ENCODE measurements at places on chromosomes 3 and 15.
A peak's percentile ranks its signal among the peaks of the same experiment; 100 is the strongest.

GRCh38 chr15:95401587-95401986 lies 928.9 kb upstream of the NR2F2 start:
- no peak for DNase-seq

GRCh38 chr3:103136621-103137020 lies 701.8 kb downstream of the ZPLD1 start:
- no peak for DNase-seq

DNA sequence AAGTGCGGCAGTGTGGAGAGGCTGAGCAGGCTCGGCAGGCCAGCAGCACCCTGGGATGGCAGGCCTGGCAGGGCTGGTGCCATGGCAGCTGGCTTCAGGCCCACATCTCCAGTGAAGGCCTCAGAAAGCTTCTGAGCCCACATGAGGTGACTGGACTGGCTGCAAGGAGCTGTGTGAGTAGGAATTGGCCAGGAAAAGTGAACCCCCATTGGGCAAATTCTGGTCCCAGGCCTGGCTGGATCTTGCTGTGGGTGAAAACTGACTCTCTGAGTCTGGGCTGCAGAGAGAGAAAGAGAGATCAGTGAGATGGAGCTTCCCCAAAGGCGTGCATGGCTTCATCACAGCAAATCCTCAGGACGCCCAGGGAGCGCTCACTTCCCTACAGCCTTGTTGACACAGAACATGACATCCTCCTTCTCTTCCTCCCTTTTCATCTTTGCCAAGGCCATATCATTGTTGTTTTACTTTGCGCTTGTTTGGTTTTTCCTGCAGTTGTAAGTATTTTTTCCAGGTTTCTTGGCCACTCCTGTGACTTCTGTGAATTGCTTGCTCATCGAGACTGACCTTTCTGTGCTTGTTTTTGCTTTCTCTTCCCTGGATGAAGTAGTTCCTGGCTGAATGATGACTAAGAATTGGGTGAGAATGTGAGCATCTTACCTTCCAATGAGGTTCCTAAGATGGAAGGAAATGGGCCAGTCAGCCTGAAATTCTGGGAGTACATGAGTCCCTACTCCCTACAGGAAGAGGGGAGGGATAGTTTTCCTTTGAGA lies 299.1 kb downstream of the TLE3 start:
- DNase-seq: no peak

- DNase-seq: no peak
Observed at GRCh38 chr3:188707381-188708288, 464.1 kb upstream of the TPRG1 start.

- DNase-seq: no peak
Observed at GRCh38 chr3:155519078-155519477, 225.6 kb upstream of the STRIT1 start.

GRCh38 chr3:155512867-155513261 lies 219.4 kb upstream of the STRIT1 start:
- no peak for DNase-seq

- no peak for DNase-seq
Observed at GRCh38 chr3:127320529-127321121, 32.8 kb upstream of the PRR20G start.

DNA sequence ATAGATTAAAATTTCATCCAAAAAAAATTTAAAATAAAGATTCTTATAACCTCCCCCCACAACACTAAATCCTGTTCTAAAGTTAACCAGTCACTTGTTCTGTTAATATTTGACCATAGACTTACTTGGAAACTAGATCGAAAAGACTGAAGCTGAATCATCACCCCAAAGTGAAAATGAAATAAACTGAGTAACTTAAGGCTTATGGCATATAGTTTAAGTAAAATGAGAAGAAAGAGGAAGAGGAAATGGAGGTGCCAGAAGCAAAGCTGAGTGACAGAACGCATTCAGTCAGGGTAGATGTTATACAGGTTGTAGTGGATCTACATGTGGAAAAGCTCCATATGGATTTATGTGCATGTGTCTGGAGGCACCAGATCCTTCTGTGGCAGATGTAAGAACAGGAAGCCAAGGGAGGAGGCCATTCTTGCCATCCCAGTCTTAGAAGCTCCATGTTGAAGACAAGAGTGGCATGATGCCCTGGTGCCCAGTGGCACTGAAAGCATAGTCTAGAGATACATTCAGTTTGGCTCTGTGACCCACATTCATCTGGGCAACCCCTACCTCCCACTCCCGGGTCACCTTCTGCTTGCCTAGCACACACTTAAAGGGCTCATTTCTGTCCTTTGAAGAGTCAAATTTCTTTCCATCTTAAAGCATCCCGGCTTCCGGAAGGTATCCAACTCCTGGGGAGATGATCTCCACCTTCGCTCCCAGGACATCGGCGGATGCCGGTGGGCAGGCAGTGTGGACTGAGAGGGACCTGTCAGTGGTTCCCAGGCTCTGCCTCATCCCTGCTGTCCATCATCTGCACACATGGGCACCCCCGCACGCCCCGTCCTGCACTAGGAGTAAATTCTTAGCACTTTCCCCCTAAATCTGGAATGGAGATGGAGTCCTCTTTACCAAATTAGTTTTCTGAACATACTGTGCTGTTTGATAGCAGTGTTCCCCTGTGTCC lies 90.8 kb downstream of the NEO1 start:
- no peak for DNase-seq

DNA sequence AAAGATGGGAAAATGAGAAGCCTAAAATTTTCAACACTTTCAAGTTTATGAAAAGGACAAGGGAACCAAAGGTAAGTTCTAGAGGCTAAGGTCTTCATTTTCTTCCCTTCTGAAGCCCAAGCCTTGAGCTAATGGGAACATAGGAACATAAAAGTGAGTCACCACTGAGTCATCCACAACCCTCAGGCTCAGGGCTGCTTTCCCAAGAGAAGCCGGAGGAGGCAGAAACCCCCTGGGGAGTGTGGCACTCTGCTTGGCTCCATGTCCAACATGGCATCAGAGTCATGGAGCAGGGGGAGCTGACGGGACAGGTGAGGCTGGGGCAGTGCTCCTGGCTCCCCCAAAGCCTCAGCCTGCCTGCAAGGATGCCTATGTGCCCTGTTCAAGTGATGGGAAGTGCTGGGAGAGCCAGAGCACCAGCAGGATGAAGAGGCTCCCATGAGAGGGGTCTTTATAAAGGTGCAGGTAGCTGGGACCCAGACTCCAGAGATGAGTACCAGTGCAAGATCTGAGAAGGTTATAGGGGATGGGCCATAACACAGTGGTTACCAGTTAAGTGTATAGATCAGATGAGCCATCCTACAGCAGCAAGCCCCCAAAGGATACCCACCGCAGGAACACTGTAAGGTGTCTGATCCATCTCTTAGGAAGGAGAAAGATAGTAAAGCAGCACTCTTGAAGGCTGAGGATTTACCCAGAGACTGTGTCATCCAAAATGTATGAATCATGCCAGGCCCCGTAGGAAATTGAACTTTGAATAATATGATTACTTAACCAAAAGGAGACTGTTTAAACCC lies 31.8 kb upstream of the RYR3 start:
- DNase-seq: no peak

DNA sequence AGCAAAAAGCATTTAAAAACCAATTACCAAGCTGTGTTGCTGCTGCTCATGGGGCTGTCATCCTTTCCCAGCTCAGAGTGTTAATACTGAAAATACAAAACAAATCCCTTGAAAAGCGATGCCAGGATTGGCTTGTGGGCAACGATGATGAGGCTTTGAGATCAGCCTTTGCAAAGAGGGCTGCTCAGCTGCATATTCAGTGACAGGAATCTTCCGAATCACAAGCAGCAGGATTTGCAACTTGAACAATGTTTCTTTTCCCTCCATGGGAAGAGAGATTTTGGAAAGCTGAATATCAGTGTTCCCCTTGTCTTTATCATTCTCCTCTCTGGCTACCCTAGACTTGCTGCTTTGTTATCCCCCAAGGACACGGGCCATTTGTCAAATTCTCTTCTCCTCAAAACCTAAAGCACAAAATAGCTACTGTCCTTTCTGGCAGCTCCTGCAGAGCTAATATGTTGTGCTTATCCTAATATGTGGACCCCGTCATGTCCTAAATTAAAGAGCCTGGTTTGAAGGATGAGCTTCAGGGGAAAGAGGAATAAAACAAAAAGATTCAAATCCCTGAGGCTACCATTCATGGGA lies 375.8 kb downstream of the GAP43 start:
- DNase-seq: no peak

GRCh38 chr15:64515196-64515595 lies 54.8 kb downstream of the ZNF609 start:
- DNase-seq: no peak

DNA sequence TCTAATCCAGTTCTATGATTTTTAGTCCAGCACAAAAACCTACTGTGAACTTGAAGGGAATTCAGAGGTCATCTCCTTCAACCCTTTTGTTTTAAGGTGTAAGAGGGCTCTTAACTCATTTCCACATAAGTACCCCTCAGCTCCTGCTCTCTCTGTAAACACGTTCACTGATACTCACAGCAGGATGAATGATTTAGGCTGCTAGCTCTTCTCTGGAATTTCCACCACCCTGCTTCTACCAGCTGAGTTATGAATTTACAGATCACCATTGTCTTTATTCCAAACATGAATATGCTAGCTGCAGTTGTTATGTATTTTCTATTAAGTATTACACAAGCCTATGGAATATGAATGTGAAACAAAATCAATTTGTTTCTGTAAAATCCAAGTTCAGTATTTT lies 101.3 kb upstream of the NANOGP8 start:
- DNase-seq: no peak

GRCh38 chr15:51623386-51623938 lies 891 bp upstream of the DMXL2 start:
- DNase-seq: no peak

- no peak for DNase-seq
Observed at GRCh38 chr3:3081381-3082233, 28.6 kb downstream of the IL5RA start.

GRCh38 chr3:32238453-32239306 lies at the start of gene CMTM8:
TSS of gene CMTM8 (plus strand) at chr3:32238680. CDS start at chr3:32238973, 293 bp downstream.
- DNase-seq: peak; percentile 77

GRCh38 chr3:173945806-173946205 lies 548.3 kb downstream of the NLGN1 start:
- DNase-seq: no peak

- DNase-seq: no peak
Observed at GRCh38 chr3:15151166-15151565, 52.2 kb upstream of the RBSN start.

GRCh38 chr15:36550650-36551049 lies 28.8 kb upstream of the CDIN1 start:
- no peak for DNase-seq

- no peak for DNase-seq
Observed at GRCh38 chr3:129184396-129184657, 631 bp upstream of the CNBP start.

DNA sequence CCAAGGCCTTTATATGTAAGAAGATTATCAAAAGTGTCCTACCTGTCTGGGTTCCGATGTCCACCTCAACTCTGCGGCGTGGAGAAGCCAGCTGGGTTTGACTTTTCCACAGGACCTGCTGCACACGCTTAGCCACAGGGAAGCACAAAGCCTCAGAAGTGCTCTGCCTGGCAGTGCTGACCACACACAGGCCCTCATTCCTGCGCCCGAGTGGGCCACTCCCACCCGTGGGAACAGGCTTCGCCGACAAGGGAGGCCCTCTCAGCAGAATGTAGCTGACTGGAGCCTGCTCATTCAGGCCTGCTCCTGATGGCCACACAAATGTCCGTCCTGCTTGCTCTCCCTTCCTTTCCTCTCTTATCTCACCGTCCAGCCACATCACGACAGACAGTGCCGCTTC lies 221.4 kb upstream of the LRRN1 start:
- no peak for DNase-seq

DNA sequence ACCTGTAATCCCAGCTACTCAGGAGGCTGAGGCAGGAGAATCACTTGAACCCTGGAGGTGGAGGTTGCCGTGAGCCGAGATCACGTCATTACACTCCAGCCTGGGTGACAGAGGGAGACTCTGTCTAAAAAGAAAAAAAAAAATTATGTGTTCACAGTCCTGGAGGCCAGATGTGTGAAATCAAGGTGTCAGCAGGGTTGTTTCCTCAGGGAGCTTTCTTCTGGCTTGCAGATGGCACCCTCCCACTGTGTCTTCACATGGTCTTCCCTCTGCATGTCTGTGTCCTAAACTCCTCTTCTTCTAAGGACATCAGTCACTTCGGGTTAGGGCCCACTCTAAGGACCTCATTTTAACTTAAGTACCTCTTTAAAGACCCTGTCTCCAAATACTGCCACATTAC lies 56.1 kb upstream of the UBE2E1 start:
- no peak for DNase-seq

DNA sequence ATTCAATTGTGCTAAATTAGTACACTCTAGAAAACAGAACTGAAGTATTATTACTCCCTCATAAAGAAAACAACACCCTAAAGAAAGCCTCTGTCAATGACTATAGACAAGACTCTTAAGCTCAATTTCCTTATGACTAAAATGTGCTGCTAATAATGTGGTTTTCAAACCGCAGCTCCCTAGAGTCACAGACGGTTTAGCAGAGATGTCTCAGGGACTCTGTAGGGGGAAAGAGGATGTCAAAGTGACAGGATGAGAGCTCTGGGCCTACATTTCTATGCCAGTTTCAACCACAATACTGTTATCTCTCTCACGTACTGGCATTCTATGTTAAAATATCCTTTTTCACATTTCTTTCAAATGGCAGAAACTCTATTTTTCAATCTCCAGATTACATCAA lies 37.6 kb upstream of the WDR49 start:
- peak; percentile 45 for DNase-seq

- no peak for DNase-seq
Observed at GRCh38 chr3:186929186-186929585, 1.1 kb upstream of the ST6GAL1 start.

DNA sequence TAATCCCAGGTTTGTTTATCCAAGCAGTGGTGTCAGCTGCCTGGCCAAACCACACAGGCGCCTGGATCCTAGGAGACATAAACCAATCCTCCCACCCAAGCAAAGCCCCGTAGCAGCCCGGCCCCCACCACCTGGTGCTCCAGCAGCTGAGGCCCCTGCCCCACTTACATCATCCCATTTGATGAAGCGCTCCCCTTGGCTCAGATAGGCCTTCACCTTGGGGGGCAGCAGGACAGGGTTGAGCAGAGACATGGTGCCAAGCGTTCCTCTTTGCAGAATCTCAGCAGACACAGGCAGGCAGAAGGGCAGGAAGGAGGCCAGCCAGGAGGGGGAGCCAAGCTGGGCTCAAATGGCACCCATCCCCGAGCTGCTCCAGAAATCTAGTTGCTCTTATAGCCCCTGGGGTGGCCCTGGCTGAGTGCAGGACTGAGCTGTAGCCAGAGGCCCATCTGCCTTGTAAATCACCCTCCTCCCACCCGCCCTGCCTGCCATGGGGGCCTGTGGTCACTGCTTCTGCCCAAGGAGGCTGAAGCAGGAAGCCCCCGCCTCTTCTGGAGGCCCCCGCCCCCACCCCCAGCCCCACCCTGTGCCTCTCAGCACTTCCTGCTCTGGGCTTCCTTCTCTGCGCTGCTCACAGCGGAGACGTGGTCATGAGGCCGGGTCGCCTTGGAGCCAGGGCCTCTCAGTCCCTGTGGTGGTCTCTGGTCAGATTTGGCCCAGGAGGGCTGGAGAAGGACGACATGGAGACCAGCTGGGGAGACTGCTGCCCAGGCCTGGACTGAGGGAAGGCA lies at the start of gene PLCB2:
PLCB2 (minus strand) TSS at position 515 of the 791 bp plus-strand sequence; CDS start at position 252, 263 bp downstream.
- peak; percentile 73 for DNase-seq

GRCh38 chr3:20406611-20407011 lies 220.6 kb upstream of the SGO1 start:
- DNase-seq: no peak

GRCh38 chr15:33746203-33746602 lies 222.1 kb upstream of the CHRM5 start:
- DNase-seq: no peak

GRCh38 chr3:174955513-174956016 lies 96.4 kb downstream of the NAALADL2 start:
- no peak for DNase-seq

Measured in CD4-positive, alpha-beta T cell treated with Interleukin-12 subunit alpha and Interleukin-12 subunit beta, for 1 hour (primary cell).